ENCODE measurements at places on chromosomes 1 and 21.

- no peak for DNase-seq
These were observed 23.6 kb upstream of the ZNF362 start for GRCh38 chr1:33232716-33233115.

DNA sequence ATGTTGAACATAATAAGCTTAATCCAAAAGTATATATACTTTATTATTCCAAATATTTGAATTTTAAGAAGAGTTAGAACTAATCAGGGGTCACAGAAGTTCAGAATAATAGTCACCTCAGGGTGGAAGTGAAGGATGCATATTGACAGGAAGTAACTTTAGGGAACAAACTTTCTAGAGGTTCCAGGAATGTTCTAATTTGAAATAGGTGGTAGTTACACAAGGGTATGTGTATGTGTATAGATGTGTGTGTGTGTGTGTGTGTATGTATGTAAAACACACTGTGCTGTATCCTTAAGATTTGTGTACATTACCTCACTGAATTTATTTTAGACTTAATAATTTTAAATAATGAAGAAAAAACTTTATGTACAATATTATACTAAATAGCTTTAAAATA lies 110.4 kb downstream of the ACBD6 start:
- DNase-seq: no peak

DNA sequence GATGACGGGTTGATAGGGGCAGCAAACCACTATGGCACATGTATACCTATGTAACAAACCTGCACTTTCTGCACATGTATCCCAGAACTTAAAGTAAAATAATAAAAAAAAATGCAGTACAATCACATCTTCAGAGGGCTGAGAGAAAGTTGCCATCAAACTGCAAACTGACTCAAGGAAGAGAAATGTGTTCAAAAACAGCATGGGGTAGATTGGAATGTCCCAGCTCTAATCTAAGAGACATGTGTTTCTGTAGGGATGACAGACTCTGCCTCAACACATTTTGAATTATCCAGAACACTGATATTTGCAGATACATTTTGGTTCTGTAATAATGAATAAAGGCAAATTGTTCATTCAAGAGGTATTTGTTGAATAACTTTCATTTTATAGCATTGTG lies 171.2 kb upstream of the RUNX1 start:
- no peak for DNase-seq

GRCh38 chr1:52424231-52424636 lies 19.8 kb downstream of the PRPF38A start:
- DNase-seq: no peak

- no peak for DNase-seq
These were observed 513 bp downstream of the PBX1 start for GRCh38 chr1:164559342-164560051.

DNA sequence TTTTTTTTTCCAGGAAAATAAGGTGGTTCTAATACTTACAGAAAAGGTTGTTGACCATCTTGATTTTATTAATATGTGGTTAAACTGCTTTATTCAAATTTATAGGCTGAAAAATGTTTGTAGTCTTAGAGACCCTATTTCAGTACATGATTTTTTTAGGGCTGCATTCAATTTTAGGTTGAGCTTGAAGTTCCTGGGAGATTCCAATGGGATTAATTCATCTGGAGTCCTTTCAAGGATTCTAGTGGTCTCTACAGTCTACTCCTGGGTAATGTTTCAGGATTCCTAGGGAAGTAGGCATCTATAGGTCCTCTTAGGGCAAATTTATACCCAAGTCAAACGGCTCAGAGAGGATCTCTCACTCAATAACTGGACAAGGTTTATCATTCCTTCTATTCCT lies 126.7 kb downstream of the HMCN1 start:
- DNase-seq: no peak
